ENCODE measurements at places on chromosomes 3 and 15.
A peak's percentile ranks its signal among the peaks of the same experiment; 100 is the strongest.

DNA sequence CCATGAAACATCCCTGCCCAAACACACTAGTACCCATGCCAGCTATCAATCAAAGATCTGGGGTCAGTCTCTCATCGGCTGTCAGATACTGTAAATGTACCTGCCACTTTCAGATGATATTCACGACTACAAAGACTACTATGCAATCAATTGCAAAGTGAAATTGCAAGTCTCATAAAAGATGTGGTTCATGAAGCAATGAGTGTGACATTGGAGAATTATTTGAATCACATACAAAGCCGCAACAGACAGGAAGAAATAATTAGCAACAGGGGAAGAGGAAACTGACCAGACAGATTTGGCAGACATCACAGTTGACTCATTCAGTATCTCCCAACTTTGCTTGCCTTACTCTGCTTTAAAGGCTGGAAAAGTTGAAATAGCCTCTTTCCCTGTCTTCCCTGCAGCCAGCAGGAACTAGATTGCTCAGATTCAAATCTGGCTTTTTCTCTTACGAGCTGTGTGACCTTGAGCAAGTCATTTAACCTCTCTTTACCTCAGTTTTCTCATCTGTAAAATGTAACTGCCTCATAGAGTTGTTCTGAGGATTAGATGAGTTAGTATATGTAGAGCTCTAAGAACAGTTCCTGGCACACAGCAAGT, 95.7 kb upstream of the C3orf80 start:
- H3K27ac ChIP-seq: peak overlapping the region; percentile 75
- no peaks in the 10 kb centered on the region for H3K36me3 ChIP-seq
- H3K27me3 ChIP-seq: no peaks in the 10 kb centered on the region
- peak; percentile 99 for DNase-seq

DNA sequence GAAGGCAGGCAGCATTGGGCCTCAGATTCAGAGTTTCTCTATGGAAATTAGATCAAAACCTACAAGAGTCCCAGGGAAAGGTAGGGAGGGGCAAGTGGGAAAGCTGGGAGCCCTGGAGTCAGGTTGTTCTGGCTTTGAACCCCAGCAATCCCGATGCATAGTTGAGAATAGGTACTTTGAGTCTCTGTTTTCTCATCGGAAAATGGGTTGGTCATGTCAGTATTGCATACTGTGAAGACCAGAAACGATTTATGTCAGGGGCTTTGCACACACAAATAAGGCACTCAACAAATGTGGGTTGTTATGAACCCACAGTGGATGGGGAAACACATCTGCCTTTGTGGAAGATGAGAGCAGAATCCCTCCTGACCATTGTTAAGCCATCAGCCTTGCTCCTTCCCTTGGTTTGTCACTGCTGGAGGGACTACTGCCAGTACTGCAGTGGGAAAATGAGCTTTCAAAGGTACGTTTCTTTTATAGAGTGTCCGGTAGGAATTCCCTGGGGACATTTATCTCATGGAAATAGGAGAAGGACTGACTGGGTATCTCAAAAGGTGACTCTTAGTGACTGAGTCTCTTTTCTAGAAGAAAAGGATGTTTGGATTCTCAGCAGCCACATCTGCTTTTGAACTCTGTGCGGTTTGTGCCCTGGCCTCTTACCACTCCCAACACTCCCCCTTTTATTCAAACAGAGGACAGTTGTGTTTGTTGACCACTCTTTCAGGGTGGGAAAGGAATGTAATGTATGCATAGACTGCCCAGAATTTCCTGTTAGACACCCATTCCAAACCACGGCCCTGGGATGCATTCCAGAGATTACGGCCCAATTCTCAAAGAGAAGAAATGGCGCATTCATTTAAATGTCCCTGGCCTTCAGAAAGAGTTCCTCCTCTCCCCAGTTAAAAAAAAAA, 54.6 kb upstream of the VILL start:
- no peaks in the 10 kb centered on the region for H3K27me3 ChIP-seq
- no peak overlapping the region for H3K4me3 ChIP-seq
- peaks cover 24% of the 10 kb centered on the region for H3K4me1 ChIP-seq
- H3K27ac ChIP-seq: peak overlapping the region; percentile 57

DNA sequence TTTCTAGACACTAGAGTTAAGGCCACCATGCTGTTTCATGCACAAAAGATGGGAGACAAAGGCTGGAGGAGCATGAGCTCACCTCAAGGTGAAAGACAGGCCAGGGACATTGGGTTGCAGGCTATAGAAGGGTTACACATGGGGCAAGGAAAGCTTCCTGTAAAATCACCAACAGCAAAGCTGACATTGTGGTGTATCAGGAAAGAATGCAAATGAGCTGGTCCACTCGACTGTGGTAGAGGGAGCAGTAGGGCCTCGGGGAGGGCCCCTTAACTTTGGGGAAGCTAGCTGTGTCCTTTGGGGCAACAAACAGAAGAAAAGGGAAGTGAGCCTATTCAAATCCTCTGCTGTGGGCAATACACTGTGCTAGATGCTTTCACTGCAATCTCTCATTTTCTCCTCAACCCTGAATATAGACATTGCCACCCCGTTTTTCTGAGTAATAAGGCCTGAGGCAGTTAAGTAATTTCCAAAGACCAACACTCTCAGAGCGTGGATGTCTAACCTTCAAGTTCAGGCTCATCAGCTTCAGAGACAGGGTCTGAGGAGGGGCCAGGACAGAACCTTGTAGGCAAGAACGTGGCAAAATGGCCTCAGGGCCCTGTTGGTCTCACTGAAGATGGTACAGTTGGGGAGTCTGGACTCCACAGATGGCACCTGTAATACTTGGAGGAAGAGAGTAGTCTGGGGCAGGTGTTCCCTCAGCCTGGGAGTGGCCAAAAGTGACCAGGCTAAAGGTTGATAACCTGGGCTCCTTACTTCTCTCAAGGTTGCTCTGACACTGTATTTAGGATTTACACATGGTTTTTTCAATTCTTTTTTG, 24.1 kb downstream of the CX3CR1 start:
- H3K27me3 ChIP-seq: no peaks in the 10 kb centered on the region
- H3K36me3 ChIP-seq: no peaks in the 10 kb centered on the region
- no peak for DNase-seq
- H3K27ac ChIP-seq: no peak overlapping the region
- H3K4me1 ChIP-seq: peaks cover 8% of the 10 kb centered on the region
- H3K4me3 ChIP-seq: no peak overlapping the region

- no peak overlapping the region for H3K4me3 ChIP-seq
- H3K27ac ChIP-seq: peak overlapping the region; percentile 92
- H3K4me1 ChIP-seq: peaks cover 67% of the 10 kb centered on the region
Measured at GRCh38 chr15:98904544-98904943, 103.0 kb downstream of the PGPEP1L start.

DNA sequence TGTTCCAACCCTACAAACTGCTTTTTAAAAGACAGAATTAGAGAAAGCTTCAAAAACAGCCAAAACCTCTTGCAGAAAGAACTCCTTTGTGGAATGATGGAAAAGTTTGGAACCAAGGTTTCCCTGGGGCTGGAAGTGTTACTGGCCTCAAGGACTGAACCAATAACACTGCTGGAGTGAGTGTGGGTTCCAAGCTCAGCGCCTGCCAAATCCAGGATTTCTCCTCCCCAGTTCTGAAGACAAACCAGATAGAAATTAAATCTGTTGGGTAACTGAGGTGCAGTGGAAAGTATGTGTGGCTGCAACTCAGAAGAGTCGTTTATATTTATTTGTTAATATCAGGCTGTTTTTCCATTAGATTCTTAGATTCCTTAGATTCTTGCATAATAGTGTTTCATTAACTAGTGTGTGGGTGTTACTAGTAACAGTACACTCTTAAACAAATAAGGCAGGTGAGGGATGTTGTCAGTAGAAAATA, 66.5 kb upstream of the FNDC3B start:
- peaks cover 29% of the 10 kb centered on the region for H3K4me1 ChIP-seq
- no peaks in the 10 kb centered on the region for H3K27me3 ChIP-seq

DNA sequence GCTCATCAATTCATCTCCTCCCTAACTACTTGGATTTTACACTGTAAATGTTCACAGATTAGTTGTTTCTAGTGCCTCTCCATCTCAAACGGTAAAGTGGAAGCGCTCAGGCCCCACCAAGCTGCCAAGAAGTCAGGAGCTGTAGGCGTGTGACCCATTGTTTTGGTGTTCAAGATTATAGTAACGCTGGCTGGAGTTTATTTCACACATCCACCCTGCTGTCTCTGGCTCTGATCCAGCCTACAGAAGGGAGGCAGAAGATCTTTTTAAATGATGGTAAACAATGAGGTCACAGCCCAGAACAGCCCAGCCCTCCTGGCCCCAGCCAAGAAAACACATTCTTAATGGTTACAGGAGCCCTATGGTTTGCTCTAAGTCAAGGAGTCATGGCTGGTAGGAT, 25.7 kb upstream of the GALNT15 start:
- DNase-seq: peak; percentile 93
- no peak overlapping the region for H3K27ac ChIP-seq
- peaks cover 3% of the 10 kb centered on the region for H3K4me1 ChIP-seq

GRCh38 chr3:185663929-185664328, 77.8 kb downstream of the SENP2 start:
- H3K4me3 ChIP-seq: no peak overlapping the region
- no peak for DNase-seq
- no peak overlapping the region for H3K27ac ChIP-seq

DNA sequence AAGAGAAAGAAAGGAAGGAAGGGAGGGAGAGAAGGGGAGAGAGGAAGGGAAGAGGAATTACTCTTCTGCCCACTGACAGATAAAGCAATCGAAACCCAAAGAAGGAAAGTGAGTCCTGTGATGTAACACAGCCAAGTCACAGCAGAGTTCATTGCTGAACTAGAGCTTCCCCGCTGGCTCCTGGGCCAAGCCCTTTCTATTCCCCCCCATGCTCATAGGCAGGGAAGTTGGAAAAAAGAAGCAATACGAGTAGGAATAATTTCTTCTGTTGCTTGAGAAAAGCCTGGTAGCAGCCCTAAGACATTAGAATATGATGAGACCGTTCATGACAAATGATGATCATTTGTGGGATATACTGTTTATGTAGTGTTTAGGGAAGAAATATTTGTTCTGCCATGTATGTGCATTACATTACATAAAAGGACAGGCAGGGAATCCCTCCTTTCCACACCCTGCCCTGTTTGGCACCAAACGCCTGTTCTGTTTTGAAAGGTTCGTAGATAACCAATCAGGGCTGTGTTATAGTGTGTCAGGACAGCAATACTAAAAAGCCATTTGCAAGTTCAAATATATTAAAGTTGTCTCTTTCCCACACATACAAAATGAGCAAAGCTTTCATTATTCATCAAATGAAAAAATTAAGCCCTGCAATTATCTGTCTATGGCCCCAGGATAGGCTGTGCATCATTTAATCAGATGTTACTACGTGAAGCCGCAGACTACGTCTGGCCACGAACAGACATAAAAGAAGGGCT, 111.0 kb upstream of the TRPM1 start:
- no peaks in the 10 kb centered on the region for H3K27me3 ChIP-seq
- no peak overlapping the region for H3K27ac ChIP-seq
- peaks cover 3% of the 10 kb centered on the region for H3K4me1 ChIP-seq

- H3K27ac ChIP-seq: no peak overlapping the region
- peak; percentile 66 for DNase-seq
- no peak overlapping the region for H3K4me3 ChIP-seq
- no peaks in the 10 kb centered on the region for H3K27me3 ChIP-seq
- no peaks in the 10 kb centered on the region for H3K4me1 ChIP-seq
- peaks cover 14% of the 10 kb centered on the region for H3K36me3 ChIP-seq
Measured at GRCh38 chr3:170162630-170163029, 18.9 kb downstream of the PHC3 start.

DNA sequence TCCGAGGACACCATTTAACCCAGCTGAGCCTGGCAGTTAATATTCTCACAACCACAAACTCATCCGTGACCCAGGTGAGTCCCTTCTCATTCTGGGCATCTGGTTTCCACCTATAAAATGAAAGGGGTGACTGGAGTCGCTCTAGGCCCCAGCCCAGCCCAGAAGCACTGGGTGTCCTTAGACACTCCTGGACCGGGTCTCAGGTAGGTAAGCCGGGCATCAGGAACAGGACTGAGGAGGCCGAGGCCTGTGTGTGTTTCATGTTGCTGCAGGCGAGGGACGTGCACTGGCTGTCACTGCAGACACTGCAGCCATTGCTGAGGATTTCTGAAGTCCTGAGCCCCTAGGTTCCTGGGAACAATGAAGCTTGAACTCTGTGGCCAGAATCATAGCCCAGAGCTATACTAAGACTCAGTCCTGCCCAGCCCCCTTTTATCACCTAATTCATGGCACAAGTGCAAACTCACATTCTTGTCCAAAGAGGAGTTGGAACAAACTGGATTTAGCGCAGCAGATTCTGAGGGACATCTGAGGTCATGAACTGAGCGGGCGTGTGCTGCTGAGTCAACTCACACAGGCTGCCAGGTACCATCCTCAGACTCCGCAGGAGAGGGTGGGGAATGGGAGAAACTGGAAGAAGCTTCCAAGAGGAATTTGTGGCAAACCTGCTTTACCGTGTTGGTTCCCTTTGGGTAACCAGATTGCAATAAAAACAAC, 184.9 kb downstream of the FAM43A start:
- H3K27me3 ChIP-seq: no peaks in the 10 kb centered on the region
- no peaks in the 10 kb centered on the region for H3K36me3 ChIP-seq
- peak overlapping the region; percentile 69 for H3K27ac ChIP-seq
- DNase-seq: peak; percentile 72

GRCh38 chr3:65153850-65154512, 466.2 kb upstream of the ADAMTS9 start:
- H3K4me3 ChIP-seq: no peak overlapping the region
- H3K36me3 ChIP-seq: no peaks in the 10 kb centered on the region
- H3K4me1 ChIP-seq: no peaks in the 10 kb centered on the region
- DNase-seq: no peak

DNA sequence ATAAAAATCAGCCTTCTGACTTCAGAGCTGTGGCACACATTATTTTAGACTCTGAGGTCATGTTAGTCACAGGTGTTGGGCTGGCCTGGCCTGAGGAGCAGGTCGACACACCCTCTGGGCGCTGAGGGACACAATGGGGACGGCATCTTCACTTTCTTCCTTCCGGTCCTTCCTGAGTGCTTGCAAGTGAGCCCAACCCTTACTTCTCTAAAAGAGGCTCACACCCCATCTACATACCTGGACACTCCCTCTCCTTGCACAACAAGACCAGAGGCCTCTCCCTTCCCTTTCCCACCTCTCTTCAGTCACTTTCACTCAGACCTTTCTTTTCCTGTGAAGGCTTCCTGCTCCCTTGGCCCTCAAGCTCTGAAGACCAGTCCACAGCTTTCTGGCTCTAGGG, 85.4 kb downstream of the XXYLT1 start:
- DNase-seq: no peak
- H3K27me3 ChIP-seq: no peaks in the 10 kb centered on the region
- no peak overlapping the region for H3K27ac ChIP-seq
- no peak overlapping the region for H3K4me3 ChIP-seq
- peaks cover 37% of the 10 kb centered on the region for H3K4me1 ChIP-seq

GRCh38 chr3:185486394-185486793, 12.4 kb downstream of the TMEM41A start:
- H3K4me1 ChIP-seq: no peaks in the 10 kb centered on the region
- H3K4me3 ChIP-seq: no peak overlapping the region
- H3K27me3 ChIP-seq: no peaks in the 10 kb centered on the region
- no peak overlapping the region for H3K27ac ChIP-seq
- peaks cover 8% of the 10 kb centered on the region for H3K36me3 ChIP-seq
- DNase-seq: no peak

GRCh38 chr3:105970283-105970682, 101.5 kb upstream of the CBLB start:
- H3K27me3 ChIP-seq: no peaks in the 10 kb centered on the region
- no peak overlapping the region for H3K4me3 ChIP-seq
- H3K36me3 ChIP-seq: no peaks in the 10 kb centered on the region
- no peak overlapping the region for H3K27ac ChIP-seq

Measured in astrocyte (in vitro differentiated cells and primary cell).